ENCODE measurements at places on chromosomes 7 and 10. TPM values are rescaled to one million over a fixed set of nuclear protein-coding genes. Genes with fewer than 3 reads are reported as not detected.

The OPN4 gene
- total RNA-seq = not detected

The TNKS2 gene
- total RNA-seq = 48.5 TPM

The SLC16A9 gene
- 0.45 TPM for total RNA-seq

The SEM1 gene
- 116 TPM for total RNA-seq

GRCh38 chr7:134022286-134022911 is 104.7 kb upstream of the LRGUK start:
- H3K27ac ChIP-seq = no peak overlapping the region
- H3K4me3 ChIP-seq = no peak overlapping the region
- H3K36me3 ChIP-seq = no peaks in the 10 kb centered on the region
- DNase-seq = no peak
- H3K27me3 ChIP-seq = no peaks in the 10 kb centered on the region

DNA sequence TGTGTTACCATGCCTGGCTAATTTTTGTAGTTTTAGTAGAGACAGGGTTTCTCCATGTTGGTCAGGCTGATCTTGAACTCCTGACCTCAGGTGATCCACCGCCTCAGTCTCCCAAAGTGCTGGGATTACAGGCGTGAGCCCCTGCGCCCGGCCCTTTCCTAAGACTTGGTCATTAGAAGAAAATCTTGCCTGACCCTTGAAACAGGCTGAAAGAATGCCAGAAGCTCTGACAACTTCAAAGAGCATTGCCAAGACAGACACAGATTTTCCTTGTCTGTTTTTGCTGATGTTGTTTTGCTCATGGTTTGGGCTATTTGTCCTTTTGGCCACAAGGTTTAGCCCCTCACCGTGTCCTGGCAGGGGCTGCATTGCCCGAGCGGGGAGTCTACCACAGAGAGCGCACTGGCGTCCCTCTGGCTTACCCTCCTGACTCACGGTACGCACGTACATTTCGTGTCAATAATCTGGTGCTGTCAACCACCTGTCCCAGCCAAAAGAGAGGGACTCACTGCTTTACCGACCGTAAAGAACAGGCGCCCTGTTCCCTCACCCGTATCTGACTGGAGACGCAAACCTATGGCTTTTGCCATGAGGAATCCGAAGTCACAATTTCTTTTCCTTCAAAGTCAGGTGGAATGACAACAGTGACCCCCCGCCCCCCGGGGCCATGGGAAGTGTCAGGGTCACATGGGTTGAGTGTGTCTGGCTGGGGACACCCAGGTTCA is 10.1 kb upstream of the INPP5A start:
- no peak overlapping the region for H3K4me3 ChIP-seq
- no peaks in the 10 kb centered on the region for H3K27me3 ChIP-seq
- DNase-seq = peak; percentile 26
- no peak overlapping the region for H3K27ac ChIP-seq

- no peaks in the 10 kb centered on the region for H3K27me3 ChIP-seq
- 0 out of 2 replicates have a peak, but pooled peaks cover 4% of the 10 kb centered on the region for H3K4me1 ChIP-seq
- H3K27ac ChIP-seq = no peak overlapping the region
Observed at GRCh38 chr10:116787053-116787659, 44.8 kb upstream of the HSPA12A start.

DNA sequence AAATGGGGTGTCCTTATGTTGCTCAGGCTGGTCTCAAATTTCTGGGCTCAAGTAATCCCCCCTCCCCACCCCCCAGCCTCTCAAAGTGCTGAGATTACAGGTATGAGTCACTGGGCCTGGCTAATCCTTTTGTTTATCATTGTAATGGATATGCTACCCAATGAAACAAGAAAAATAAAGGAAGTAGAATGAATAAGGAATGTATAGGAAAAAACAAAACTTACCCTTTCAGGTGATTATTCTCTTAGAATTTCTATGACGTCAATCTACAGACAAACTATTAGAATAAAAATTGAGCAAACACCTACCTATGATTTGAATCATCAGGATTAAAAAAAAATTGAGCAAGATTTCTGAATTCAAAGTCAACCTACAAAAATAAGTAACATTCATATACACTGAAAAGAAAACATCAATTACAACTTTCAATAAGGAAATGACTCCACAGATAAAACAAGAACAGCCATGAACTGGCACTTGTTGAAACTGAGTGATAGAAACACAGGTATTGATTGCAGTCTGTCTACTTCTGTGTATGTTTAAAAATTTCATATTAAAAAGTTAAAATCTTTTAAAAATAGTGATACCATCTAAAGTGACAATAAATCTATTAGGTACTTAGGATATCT is 12.2 kb downstream of the ADAM12 start:
- H3K36me3 ChIP-seq = no peaks in the 10 kb centered on the region
- H3K27ac ChIP-seq = no peak overlapping the region
- no peaks in the 10 kb centered on the region for H3K4me1 ChIP-seq
- DNase-seq = no peak
